ENCODE measurements at places on chromosomes 4 and X.

DNA sequence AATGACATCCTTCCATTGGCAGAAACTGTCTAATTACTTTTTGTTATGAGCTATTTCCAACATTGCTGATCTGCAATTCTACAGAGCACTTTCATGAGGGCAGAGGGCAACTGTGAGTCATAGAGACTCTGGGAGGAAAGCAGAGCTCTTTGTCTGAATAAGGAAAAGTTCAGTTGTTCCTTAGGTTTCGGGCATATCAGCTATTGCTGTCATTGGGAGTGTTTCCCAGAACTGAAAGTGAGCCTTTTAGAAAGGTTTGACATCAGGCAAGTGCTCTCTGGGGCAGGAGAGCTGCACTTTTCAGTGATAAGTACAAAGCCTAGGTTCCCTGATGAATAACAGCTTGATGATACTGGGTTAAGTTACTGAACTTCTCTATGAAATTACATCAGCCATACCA is 119.2 kb upstream of the EDNRA start:
- peak; percentile 46 for DNase-seq

GRCh38 chr4:101286663-101287062 is 60.7 kb downstream of the PPP3CA start:
- DNase-seq = no peak

DNA sequence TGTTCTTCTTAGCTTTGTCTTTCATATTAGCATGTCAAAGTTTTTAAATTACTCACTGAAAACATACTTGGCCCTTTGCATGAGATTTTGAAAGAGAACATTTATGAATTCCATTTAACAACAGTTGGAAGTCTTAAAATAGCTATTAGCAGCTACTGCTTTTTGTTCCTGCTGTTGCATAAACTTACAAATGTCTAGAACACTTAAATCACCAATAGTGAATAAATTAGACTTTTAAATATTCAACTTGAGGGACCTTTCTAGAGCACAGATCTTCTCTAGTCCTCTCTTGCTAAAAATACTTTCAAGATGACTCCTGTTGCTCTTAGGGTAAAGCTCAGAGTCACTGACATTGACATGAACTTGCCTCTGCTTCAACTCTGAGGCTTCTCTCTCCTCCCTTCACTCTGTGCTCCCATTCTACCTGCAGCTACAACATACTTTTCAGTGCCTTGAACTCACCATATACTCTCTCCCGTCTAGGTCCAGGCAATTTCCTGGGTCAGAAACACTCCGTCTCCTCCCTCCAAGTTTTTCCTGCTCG is 15.8 kb upstream of the TXK start:
- no peak for DNase-seq

DNA sequence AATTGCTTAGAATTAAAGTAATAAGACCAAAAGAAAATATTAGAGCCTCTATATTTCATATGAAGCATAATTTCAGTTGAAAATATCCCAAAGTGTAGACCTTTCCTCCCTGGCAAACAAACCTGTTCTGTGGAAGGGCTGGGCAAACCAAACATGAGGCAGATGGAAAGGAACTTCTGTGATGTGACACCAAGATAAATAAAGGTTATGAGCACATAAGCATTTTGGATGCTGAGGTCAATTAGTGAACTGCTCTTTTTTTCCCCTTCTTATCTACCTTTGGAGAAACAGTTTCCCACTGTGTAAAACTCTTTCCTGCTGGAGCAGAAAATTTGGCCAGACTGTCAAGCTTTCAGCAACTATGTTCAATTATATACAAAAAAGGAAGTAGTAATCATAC is 109.6 kb upstream of the STIM2 start:
- DNase-seq = no peak

DNA sequence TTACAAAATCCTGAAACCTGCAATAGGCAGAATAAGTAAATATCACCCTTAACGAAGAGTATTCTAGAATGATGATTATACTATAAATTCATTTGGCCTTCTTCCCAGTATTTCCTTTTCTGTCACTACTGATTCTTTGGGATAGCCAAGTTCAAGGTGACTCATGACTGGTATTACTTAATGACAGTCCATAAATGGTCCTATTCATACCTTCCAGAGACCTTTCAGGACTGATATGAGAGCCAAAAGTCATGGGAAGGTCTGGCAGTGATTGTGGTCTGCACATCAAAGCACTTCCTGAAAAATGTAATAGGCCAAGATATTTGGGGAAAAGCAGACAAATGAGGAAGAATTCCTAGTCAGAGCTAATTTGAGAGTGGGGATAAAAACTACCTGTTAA is 239.6 kb upstream of the FAM47A start:
- no peak for DNase-seq

DNA sequence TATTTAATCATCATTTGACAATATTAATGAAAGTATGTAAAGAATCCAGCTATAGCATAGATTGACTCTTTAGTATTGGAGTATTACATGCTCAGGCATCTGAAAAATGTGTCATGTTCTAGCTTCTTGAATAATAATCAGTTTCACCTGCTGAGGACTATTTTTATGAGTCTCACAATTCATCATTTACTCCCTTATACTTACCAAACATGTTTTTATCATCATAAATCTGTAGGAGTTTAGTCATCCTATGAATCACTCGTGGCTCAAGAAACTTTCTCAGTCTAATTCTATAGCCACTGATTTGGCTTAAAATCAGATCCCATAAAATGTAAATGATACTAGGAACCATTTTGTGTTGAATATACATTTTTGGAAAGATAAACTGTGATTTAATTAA is 1616.1 kb downstream of the C4orf33 start:
- no peak for DNase-seq

DNA sequence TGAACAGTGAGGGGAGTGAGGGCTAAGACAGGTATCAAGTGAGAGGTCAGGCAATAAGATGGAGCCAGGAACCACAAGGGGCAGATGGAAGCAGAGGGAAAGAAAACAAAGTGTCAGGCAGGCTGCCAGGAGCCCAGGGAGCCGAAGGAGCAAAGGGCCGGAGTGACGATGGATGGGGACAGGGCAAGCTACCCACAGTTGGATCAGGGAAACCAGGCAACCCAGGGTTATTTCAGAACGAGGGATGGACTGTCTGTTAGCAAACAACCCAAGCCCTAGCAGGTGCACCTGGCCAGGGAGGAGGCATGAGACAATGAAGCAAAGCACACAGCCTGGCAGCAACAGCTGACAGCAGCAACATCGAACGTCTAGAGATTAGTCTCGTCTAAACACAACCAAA is 39.2 kb downstream of the SEL1L3 start:
- DNase-seq = no peak

- DNase-seq = no peak
Observed at GRCh38 chr4:116180157-116180601, 905.2 kb downstream of the TRAM1L1 start.

- DNase-seq = no peak
Observed at GRCh38 chr4:7623468-7623867, 188.7 kb upstream of the PSAPL1 start.

Data from BE2C (cell line).